Stimulated activated CD8-positive, alpha-beta memory T cell treated with anti-CD3 and anti-CD28 coated beads, Interleukin-2, amount 100 ng/mL, for 1 hour (primary cell): ENCODE measurements at places on chromosomes 3 and 15.

DNA sequence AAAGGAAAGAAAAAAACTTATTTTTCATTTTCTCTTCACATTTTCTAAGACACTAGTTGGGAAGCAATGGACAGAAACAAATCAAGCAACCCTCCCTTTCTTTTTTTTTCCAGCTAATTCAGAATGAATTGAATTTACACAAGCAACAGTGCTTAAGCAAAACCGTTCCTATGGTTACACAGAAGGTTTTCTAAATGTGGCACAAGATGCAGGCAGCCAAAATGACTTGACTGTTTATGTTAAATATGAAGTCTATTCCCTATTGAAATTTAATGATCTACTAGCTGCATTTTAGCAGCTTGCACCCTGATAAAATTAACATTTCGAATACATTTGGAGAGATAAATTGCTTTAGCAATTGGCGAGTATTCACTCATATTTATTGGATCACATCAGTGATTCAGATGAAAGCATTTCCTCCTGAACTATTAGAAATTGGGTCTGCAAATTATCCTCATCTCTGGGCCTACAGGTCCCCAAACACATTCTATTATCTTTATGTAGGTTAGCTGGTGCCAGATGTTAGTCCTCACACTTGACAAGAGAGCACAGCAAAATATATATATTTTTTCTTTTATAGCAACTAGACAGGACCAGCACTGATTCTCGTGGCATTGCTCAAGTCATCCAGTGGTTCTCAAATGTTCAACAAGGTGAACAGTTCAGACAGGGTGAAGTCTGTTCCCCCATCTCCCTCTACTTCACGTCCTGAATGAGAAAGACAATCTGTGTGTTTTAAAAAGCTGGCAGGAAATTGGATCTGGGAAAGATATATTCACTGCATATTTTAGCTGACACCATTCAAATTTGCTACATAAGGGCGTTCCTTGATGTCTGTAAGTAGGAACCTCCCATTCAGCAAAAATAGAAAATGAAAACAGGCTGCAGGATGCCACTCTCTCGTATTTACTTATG is 463.6 kb upstream of the KCNMB2 start:
- DNase-seq = no peak

GRCh38 chr3:67421912-67422311 is 232.5 kb downstream of the SUCLG2 start:
- DNase-seq = no peak

- DNase-seq = no peak
These were observed 61.3 kb downstream of the DMXL2 start for GRCh38 chr15:51561271-51561670.

DNA sequence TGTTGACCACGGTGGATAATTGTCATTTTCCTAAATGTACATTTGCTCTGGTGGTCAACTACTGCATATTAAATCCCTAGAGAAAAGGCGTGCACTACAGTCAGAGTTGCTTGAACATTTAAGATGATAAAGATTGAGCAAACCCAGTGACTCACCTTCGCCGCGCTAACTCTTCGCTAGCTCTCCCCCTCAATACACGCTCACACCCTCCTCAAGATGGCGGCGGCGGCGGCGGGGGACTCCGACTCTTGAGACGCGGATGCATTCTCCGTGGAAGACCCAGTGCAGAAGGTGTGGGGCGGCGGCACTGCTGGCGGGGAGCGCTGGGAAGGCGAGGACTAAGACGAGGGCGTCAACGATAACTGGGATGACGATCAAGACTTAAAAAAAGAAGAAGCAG is 79.8 kb upstream of the PFN2 start:
- DNase-seq = no peak

- no peak for DNase-seq
These were observed 46.5 kb upstream of the FSTL1 start for GRCh38 chr3:120497336-120497735.

DNA sequence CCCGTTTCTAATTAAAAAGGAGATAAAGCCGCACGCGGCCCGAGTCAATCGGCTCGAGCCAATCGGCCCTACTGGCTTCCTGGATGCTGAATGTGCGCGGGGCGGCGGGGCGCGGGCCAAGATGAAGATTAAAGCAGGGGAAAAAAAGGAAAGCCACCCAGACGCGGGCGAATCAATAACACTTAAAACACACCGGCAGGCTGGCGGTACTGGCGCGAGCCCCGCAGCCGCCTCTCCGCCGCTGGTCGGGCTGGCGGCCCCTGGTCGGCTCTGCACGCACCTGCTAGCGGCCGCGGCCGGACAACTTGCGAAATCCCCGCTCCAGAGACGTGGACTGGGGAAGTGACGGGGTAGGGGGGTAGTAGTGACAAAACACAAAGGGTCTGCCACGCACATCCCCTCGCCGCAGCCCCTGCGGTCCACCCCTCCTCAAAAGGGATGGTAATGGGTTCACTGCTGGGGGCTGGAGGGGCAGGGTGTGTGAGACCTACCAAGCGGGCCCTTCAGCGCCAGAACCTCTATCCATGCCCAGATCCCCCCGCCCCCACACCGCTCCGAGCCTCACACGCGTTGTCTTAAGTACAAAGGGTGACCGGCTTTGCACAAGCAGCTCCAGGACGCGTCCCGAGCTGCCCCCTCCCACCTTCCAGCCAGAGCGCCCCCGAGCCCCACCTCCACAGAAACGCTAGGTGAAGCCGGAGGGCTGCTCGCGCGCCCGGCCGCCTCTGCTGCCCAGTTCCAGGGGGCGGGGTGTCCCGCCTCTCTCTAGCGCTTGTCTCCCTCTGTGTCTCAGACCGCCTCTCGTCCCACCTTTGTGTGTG is 1.4 kb downstream of the WNT7A start:
- DNase-seq = no peak

DNA sequence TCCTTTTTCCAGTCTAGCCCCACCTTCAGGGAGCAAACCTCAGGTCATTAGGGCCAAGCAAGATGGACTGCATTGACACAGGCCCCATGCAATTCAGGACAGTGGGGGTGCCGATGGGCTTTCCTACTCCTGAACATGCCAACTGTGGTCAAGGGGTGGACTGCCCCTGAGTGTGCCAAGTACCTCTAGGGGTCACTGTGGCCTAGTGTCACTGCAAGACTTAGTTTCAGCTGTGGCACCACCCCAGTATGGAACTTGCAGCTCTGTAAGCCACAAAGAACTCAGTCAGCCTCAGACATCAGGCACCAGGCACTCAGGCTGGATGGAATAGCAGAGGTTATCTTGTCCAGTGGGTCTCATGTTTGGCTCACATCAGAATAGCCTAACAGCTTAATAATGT is 32.3 kb downstream of the EXOG start:
- no peak for DNase-seq

DNA sequence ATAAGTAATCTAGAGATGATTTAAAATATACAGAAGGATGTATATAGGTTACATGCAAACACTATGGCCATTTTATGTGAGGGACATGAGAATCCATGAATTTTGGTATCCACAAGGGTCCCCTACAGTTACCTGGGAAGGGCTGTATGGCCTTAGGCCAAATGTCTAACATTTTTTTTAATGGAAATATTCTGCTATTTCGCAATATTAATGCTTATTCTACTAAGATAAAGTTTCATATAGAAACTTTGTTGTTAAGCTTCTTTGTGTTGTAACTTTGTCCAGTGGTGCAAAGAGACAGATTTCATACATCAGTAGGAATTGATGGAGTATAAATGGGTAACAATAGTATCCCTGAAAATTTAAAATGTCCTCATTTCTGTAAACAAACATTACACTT is 233.4 kb upstream of the THBS1 start:
- DNase-seq = no peak

DNA sequence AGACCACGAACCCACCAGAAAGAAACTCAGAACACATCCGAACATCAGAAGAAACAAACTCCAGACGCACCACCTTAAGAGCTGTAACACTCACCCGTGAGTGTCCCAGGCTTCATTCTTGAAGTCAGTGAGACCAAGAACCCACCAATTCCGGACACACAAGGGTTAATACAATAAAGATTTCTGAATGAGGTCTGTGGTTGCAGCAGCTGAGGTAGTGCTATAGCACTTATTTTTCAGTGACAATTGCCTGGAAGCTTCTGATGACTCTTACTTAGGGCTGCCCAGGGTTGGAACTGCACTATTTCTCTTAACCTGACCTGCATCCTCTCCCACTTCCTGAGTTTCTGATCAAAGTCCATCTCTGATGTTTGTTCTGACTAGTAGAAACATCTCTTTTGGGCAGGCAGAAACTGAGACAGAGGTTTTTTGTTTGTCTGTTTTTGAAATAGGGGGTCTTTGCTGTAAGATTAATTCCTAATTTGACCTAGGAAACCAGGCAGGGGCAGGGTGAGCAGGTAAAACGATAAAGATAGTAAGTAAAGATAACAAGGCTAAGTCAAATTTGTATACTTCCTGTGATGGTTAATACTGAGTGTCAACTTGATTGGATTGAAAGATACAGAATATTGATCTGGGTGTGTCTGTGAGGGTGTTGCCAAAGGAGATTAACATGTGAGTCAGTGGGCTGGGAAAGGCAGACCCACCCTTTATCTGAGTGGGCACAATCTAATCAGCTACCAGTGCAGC is 169.1 kb downstream of the GAP43 start:
- DNase-seq = no peak

DNA sequence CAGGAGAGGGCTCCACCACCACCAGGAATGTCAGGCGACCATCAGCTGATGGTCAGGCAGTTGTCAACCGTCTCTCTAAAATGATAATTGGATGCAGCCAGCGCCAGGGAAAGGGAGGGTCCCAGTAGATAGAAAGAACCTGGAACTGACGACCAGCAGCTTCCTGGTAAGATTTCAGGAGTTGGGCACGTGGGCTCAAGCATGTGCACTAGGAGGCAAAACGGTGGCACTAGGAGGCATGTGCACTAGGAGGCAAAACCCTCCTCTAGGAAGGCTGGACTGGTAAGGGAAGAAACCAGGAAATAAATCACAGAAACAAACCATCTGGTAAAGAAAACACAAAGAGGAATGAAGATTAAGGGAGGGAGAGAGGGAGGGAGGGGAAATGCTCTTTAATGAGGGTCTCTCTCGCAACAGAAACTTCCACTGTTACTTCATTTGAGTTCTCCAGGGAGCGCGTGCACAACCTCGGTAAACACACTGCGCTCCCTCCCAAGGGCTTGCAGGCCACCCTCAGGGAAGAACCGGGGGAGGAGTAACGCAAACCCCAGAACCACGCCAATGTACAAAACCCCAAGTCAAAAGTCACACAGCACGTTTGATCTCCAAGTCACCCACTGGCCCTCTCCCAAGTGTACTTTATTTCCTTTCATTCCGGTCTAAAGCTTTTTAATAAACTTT is 116.7 kb downstream of the XXYLT1 start:
- no peak for DNase-seq

DNA sequence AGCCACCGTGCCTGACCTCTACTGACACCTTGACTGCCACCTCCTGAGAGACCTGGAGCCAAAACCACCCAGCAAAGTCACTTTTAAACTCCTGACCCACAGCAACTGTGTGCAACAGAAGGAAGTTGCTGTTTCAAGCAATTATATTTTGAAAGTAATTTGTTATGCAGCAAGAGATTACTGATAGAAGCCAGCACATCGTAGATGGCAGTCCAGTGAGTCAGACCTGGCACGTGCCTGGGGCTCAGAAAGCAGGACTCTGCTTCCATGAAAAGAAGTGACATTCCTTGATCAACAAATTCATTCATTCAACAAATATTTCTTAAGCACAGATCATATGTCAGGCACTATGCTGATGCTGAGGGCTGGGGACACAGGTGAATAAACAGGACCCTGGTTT is 5.7 kb upstream of the CSPG4 start:
- DNase-seq = no peak

DNA sequence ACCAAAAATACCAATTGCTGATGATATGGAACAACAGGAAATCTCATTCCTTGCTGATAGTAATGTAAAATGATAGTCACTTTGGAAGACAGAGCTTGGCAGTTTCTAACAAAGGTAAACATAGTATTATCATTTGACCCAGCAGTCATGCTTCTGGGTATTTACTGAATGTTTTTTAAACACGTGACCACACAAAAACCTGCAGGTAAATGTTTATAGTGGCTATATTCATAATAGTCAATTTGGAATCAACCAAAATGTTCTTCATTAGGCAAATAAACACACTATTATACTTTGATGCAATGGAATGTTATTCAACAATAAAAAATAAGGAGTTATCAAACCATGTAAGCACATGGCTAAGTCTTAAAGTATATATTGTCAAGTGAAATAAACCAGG is 24.1 kb upstream of the GOLGA8A start:
- DNase-seq = no peak

- DNase-seq = no peak
These were observed 36.3 kb downstream of the PAK2 start for GRCh38 chr3:196775938-196776337.

DNA sequence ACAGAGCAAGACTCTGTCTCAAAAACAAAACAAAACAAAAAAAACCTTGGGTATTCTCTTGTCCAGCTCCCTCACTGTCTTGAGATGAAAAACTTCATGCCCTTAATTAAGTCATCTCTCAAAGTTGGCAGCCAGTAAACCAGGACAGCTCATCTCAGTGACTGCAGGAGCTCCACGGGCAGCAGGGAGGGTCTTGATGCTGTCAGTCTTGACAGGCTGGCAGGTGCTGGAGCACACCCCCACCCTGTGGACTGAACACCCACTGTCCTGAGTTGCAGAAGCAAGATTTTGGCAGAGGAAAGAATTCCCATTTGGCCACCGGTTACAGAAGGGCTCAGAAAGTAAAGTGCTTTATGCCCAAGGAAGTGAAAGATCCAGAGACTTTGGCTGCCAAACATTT is 8.0 kb downstream of the DNAJA4 start:
- DNase-seq = no peak

GRCh38 chr3:30467596-30468238 is 138.7 kb upstream of the TGFBR2 start:
- DNase-seq = no peak

GRCh38 chr3:98964784-98965183 is 63.3 kb upstream of the DCBLD2 start:
- no peak for DNase-seq

- DNase-seq = no peak
These were observed 89.7 kb upstream of the GK5 start for GRCh38 chr3:142315083-142315482.

DNA sequence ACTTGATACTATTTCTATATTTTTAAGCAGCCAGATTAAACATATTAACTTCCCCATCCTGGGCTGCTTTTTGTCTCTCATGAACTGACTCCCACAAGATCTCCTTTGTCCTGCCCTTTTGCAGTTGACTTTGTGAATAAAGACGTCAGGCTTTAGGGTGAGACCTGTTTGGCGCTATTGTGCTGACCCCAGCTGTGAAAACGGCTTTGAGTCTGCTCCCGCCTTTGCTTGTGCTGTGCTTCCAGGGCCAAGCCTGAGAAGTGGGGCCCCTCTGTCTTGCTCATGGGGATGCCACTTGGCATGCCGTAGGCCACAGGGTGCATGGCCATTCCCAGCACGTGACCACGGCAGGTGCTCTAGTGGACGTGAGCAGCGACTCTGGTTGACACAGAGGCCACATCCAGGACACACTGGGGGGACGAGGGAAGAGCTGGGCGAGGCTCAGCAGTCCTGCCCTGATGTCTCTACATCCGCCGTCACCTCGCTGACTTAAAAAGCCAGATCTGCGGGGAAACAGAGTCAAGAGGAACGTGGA is 268.9 kb upstream of the LYSMD4 start:
- DNase-seq = no peak

- no peak for DNase-seq
These were observed 222.0 kb downstream of the GABRB3 start for GRCh38 chr15:26550880-26551279.

GRCh38 chr3:67655364-67656121 is 1.1 kb upstream of the SUCLG2 start:
- DNase-seq = peak; percentile 46
